ENCODE measurements at places on chromosomes 5 and 9.

GRCh38 chr9:16278326-16278999, 592.0 kb downstream of the BNC2 start:
- DNase-seq: no peak

- no peak for DNase-seq
These were observed 7.8 kb downstream of the NOL6 start for GRCh38 chr9:33465596-33466564.

GRCh38 chr5:176542596-176543427, 5.6 kb upstream of the RNF44 start:
- DNase-seq: no peak

- DNase-seq: no peak
These were observed 114.6 kb downstream of the MEF2C start for GRCh38 chr5:88768411-88768810.

DNA sequence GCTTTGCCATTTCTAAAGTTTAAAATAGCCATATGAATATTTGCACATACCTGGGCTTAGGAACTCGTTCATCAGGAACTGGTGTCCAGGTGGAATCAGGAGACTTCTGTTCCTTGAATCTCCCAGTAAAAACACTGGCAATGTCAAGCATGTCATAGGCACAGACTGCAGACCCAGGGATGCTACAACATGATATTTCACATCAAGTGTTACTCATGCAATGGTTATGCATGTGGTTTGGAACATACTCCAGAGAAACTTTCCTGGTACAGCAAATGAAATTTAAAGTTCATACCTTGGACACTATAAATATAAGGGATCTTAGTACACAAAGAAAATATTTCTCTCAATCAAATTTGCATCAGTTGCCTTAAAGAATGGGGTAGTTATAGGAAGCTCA, 92.2 kb downstream of the SEMA6A start:
- no peak for DNase-seq

- no peak for DNase-seq
These were observed 44.4 kb downstream of the PRKACG start for GRCh38 chr9:68969538-68969937.

DNA sequence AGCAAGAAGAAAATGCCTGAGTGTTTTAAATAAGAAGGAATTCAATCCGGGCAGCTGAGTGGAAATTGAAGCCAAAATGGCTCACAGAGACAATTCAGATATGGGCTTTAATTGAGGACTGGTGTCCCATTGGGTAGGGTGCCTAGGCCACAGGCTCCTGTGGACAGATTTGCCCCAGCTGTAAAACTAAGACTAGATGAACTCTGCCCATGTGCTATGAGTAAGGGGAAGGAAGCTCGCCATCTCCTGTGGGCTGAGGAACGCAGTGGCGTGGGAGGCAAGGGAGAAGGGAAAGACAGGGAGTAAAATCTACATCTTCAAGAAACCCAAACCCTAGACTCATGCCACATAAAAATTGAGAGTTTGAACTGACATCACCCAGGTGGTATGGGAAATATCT, 66.1 kb downstream of the KLHL3 start:
- no peak for DNase-seq

DNA sequence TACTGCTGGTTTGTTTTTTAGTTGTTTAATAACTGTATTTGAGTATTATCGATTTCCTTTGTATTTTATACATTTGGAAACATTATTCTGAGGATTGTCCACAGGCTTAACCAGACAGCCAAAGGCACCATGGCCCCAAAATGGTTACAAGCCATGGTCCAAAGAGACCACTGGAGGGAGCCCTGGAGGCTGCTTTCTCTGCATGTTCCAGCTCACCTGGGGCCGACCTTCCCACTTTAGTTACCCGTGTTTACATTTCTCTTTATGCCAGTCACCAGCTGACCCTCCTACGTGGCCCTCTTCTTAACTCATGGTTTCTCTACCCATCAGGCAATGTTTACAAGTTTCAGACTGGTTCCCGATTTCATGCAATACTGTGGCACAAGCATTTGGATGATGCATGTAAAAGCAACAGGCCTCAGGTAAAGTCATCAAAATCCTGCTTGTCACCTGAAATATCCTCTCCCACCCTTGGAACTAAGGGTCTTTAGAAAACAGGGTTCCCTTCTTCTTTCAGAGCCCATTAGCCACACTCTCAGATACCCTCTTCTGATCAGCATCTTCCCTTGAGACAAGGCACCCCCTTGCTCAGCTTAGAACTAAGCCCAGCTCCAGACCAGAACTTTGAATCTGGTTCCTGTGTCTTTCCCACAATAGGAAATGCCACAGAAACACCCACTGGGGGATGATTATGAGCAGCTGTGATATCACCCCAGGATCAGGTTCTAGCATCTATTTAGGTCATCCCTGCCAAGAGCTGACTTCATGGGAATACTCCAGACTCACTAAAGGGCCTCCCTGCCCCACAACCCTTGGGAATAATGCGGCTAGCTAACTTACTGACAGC, 49.9 kb upstream of the GARNL3 start:
- peak; percentile 46 for DNase-seq
